ENCODE measurements at places on chromosomes 2 and 18.
A peak's percentile ranks its signal among the peaks of the same experiment; 100 is the strongest.

DNA sequence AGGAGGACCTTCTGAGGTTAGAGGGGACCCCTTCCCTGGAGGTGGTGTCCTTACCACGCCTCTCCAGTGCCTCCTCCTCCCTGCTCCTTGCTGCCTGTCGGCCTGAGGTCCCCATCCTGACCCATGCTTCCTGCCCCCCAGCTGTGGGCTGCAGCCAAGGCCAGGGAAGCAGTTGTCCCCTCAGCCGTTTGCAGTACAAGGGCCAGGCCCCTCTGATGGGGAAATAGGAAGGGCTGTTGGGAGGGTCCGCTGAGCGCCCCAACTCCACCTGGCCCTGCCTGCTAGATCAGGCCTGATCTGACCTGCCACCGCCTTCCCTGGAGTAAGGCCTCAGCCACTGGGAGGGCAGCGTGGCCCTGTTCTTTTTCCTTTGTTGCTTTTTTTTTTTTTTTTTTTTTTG, 219.8 kb downstream of the KLHL29 start:
- DNase-seq: no peak
- peaks cover 3% of the 10 kb centered on the region for H3K27me3 ChIP-seq
- no peak overlapping the region for H3K4me3 ChIP-seq
- H3K4me1 ChIP-seq: no peaks in the 10 kb centered on the region
- H3K36me3 ChIP-seq: peaks cover 5% of the 10 kb centered on the region

DNA sequence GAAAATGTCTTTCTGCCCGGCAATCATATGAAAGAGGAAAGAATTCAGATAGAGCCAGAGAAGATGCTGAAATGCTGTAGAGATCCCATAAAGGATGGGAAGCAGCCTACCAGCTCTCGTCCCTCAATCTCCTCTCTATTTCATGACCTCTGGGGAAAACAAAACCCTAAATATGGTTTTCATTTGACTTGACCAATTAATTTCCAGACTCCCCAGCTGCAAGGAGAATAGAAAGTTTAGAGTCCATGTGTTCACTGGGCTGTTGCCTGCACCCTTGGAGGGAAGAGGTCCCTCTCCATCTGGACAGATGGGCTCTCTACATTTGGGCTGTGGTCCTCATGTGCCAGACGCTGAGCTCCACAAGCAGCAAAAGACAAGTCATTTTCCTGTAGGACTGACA, 40.6 kb downstream of the CAPN13 start:
- H3K27me3 ChIP-seq: no peaks in the 10 kb centered on the region
- no peaks in the 10 kb centered on the region for H3K4me1 ChIP-seq
- no peak overlapping the region for H3K4me3 ChIP-seq
- H3K27ac ChIP-seq: no peak overlapping the region
- no peaks in the 10 kb centered on the region for H3K36me3 ChIP-seq

- peaks cover 59% of the 10 kb centered on the region for H3K36me3 ChIP-seq
Measured at GRCh38 chr2:233384015-233384414, 29.7 kb downstream of the DGKD start.

- H3K27me3 ChIP-seq: no peaks in the 10 kb centered on the region
- no peak overlapping the region for H3K27ac ChIP-seq
- no peaks in the 10 kb centered on the region for H3K4me1 ChIP-seq
- no peak overlapping the region for H3K4me3 ChIP-seq
Measured at GRCh38 chr2:99867770-99868169, 274.6 kb downstream of the AFF3 start.

GRCh38 chr2:144480285-144480684, 39.6 kb downstream of the ZEB2 start:
- DNase-seq: no peak
- H3K4me3 ChIP-seq: no peak overlapping the region
- peaks cover 1% of the 10 kb centered on the region for H3K4me1 ChIP-seq
- H3K27ac ChIP-seq: no peak overlapping the region
- no peaks in the 10 kb centered on the region for H3K27me3 ChIP-seq

- no peak overlapping the region for H3K4me3 ChIP-seq
- H3K27me3 ChIP-seq: peaks cover 4% of the 10 kb centered on the region
- H3K27ac ChIP-seq: no peak overlapping the region
- no peaks in the 10 kb centered on the region for H3K36me3 ChIP-seq
- peaks cover 2% of the 10 kb centered on the region for H3K4me1 ChIP-seq
Measured at GRCh38 chr2:71100195-71100964, 29.6 kb downstream of the MCEE start.

- peaks cover 55% of the 10 kb centered on the region for H3K27me3 ChIP-seq
- H3K4me1 ChIP-seq: peaks cover 4% of the 10 kb centered on the region
- H3K4me3 ChIP-seq: peak within 1 kb of the TSS; percentile 76
Measured at GRCh38 chr2:85132834-85133637, at the start of gene TCF7L1. TCF7L1 (plus strand) TSS chr2:85133392; CDS start chr2:85133685, 293 bp downstream.

GRCh38 chr2:31107591-31108300, 30.5 kb downstream of the GALNT14 start:
- H3K27ac ChIP-seq: no peak overlapping the region
- no peak for DNase-seq
- no peak overlapping the region for H3K4me3 ChIP-seq
- H3K27me3 ChIP-seq: peaks cover 35% of the 10 kb centered on the region
- no peaks in the 10 kb centered on the region for H3K4me1 ChIP-seq

GRCh38 chr2:96907115-96908041, 37.5 kb upstream of the SEMA4C start:
- H3K27me3 ChIP-seq: no peaks in the 10 kb centered on the region
- peaks cover 6% of the 10 kb centered on the region for H3K4me1 ChIP-seq
- no peaks in the 10 kb centered on the region for H3K36me3 ChIP-seq
- no peak for DNase-seq
- H3K27ac ChIP-seq: no peak overlapping the region

- peaks cover 14% of the 10 kb centered on the region for H3K4me1 ChIP-seq
- H3K27ac ChIP-seq: no peak overlapping the region
- peaks cover 12% of the 10 kb centered on the region for H3K27me3 ChIP-seq
- H3K4me3 ChIP-seq: peak overlapping the region; percentile 70
- peak; percentile 51 for DNase-seq
- no peaks in the 10 kb centered on the region for H3K36me3 ChIP-seq
Measured at GRCh38 chr2:219441451-219442255, 7.0 kb downstream of the SPEG start.

- peaks cover 35% of the 10 kb centered on the region for H3K27me3 ChIP-seq
- DNase-seq: no peak
- no peak overlapping the region for H3K27ac ChIP-seq
- H3K36me3 ChIP-seq: no peaks in the 10 kb centered on the region
- no peak overlapping the region for H3K4me3 ChIP-seq
- no peaks in the 10 kb centered on the region for H3K4me1 ChIP-seq
Measured at GRCh38 chr18:79782566-79783308, 15.0 kb upstream of the KCNG2 start.

DNA sequence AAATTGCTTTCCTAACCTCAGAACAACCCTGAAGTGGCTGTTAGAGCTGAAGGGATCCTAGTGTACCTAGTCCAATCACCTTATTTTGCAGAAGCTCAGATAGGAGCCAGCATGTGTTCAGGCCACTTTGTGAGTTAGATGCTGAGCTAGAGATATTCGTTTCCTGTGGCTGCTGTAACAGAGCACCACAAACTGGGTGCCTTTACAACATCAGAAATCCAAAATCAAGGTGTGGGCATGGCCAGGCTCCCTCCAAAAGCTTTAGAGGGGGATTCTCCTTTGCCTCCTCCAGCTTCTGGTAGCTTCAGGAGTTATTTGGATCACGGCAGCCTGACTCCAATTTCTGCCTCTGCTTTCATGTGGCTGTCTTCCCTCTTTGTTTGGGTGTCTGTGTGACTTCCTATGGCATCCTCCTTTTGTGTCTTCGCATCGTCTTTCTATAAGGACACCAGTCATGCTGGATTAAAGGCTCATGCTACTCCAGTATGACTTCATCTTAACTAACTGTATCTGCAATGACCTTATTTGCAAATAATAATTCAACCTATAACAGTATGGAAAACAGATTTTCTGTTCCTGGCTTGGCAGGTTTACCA, 86.3 kb upstream of the TGFA start:
- no peak overlapping the region for H3K4me3 ChIP-seq
- no peak overlapping the region for H3K27ac ChIP-seq
- H3K27me3 ChIP-seq: no peaks in the 10 kb centered on the region
- no peaks in the 10 kb centered on the region for H3K36me3 ChIP-seq

DNA sequence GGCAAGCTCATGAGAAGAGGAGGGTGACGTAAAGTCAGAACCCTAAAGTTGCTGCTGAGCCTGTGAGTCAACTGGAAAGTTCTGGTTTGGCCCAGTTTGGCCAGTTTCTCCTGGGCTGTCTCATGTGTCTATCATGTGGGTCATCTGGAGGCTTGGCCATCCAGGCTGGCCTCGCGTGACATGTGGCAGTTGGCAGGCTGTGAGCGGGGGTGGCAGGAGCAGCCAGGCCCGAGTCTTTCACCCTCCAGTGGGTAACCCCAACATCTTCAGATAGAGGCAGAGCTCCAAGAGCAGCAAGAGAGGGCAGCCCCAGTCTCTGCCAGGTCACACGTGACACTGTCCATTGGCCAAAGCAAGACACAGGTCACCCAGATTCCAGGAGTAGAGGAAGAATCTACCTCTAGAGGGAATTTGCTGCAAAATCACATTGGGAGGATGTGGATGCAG, 51.5 kb downstream of the FHOD3 start:
- H3K36me3 ChIP-seq: no peaks in the 10 kb centered on the region
- no peak for DNase-seq
- no peak overlapping the region for H3K27ac ChIP-seq
- no peaks in the 10 kb centered on the region for H3K4me1 ChIP-seq

DNA sequence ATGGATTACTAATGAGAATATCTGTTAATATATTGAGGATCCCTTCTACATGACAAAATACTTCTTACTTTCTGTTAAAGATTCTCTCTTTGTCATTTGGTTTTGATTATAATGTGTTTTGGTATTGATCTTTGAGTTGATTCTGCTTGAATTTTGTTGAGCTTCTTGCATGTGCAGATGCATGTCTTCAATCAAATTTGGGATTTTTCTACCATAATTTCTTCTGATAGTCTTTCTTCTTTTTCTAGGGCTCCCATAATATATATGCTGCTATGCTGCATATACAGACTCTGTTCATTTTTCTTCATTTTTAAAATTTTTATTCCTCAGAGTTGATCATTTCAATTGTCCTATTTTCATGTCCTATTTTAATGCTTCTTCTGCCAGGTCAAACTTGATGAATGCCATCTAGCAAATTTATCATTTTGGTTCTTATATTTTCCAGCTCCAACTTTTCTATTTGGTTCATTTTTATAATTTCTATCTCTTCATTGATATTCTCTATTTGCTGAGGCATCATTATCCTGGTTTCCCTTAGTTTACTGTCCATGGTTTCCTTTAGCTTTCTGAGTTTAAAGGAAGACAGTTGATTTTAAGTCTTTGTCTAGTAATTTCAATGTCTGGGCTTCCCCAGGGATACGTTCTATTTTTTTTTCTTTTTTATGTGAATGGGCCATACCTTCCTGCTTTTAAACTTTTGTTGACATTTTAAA, 244.7 kb downstream of the WDPCP start:
- no peak overlapping the region for H3K4me3 ChIP-seq
- no peaks in the 10 kb centered on the region for H3K27me3 ChIP-seq
- peaks cover 39% of the 10 kb centered on the region for H3K36me3 ChIP-seq
- no peak for DNase-seq
- H3K4me1 ChIP-seq: no peaks in the 10 kb centered on the region

GRCh38 chr2:72803151-72803550, 22.7 kb downstream of the EXOC6B start:
- DNase-seq: no peak
- H3K4me1 ChIP-seq: peaks cover 7% of the 10 kb centered on the region
- no peak overlapping the region for H3K4me3 ChIP-seq
- H3K27me3 ChIP-seq: no peaks in the 10 kb centered on the region
- no peak overlapping the region for H3K27ac ChIP-seq

- DNase-seq: no peak
- no peak overlapping the region for H3K27ac ChIP-seq
- no peaks in the 10 kb centered on the region for H3K4me1 ChIP-seq
- H3K36me3 ChIP-seq: no peaks in the 10 kb centered on the region
- no peak overlapping the region for H3K4me3 ChIP-seq
- H3K27me3 ChIP-seq: peaks cover 24% of the 10 kb centered on the region
Measured at GRCh38 chr2:109681633-109682380, 67.6 kb downstream of the SOWAHC start.

DNA sequence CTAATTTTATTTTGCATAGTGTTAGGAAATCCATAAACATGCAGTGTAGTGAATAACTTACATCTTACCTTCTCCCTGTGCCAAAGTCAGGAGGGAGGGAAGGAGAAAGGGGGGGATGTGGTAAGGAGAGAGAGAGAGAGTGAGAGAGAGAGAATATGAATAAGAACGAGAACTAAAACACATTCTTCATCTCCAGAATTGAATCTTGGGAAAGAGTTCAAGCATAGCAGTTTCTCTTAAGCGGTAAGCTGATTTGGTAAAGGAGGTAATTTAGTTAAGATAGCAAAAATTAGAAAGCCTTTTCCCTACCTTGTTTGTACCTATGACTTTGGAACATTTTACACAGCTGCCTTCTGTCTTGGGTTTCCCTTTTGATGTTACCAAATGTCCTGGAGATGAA, 15.7 kb downstream of the ERMN start:
- no peak overlapping the region for H3K4me3 ChIP-seq
- no peaks in the 10 kb centered on the region for H3K36me3 ChIP-seq
- H3K27me3 ChIP-seq: no peaks in the 10 kb centered on the region

GRCh38 chr2:88161446-88162244, 8.5 kb upstream of the THNSL2 start:
- H3K4me1 ChIP-seq: no peaks in the 10 kb centered on the region
- H3K27ac ChIP-seq: no peak overlapping the region
- DNase-seq: no peak

- H3K27ac ChIP-seq: no peak overlapping the region
- DNase-seq: no peak
- no peak overlapping the region for H3K4me3 ChIP-seq
- H3K36me3 ChIP-seq: no peaks in the 10 kb centered on the region
Measured at GRCh38 chr18:39693359-39693758, 2127.8 kb upstream of the CELF4 start.

DNA sequence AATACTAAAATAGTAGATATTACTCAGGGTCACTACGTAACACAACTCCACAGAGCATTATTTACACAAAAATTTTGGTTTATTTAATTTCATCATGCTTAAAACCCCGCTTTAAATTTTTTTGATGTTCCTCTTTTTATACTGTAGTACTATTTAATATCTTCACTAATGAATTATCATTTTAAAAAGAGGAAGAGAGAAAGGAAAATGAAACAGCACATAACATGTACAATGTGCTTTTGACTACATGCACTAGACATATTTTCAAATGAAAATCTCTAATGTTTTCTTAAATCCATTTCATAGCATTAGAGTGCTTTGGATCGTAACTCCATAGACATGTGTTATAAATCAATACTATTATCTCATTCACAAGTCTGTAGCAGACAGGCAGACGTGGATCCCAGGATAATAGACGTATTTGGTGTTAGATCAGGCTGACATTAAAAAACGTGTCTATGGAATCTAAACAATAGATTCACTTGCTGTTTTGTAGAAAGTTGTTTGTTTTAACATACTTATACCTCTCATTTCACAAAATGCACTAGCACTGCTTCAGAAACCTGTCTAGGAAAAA, 897.0 kb downstream of the CPS1 start:
- no peaks in the 10 kb centered on the region for H3K36me3 ChIP-seq
- no peak for DNase-seq
- H3K4me3 ChIP-seq: no peak overlapping the region
